CD4-positive, alpha-beta T cell (primary cell): ENCODE measurements at places on chromosomes 1 and 21.

GRCh38 chr1:90850181-90850897 is 133.2 kb upstream of the BARHL2 start:
- DNase-seq, result no peak

DNA sequence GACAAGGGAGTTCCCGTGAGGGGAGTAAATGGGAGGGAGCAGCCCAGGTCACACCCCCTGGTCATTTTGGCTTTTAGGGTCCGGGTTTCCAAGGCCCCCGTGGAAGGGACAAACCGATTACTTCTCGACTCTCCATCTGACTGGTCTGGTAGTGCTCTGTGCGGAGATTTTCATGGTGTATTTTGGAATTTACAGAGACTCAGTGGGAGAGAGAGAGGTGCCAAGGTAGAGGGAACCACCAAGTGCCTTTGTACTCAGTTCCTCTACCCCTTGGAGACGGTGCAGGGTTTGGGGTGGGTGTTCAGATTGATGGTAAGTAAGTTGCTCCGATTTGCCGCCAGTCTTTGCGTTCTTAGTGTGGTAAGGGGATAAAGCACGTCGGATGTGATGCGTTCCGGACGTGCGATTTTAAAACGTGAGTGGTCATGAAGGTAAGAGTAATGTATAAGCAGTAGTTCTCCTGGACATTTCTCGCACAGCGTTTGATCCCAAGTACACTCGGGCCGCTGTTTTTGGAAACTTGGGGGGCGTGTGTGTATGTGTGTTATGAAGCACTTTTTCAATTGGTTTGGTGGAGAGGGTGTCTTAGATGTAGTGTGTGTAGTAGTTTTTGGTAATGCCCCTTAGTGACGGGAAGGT is 682 bp downstream of the SUCO start:
- peak; percentile 68 for DNase-seq

GRCh38 chr1:173779936-173780335 is 44.5 kb upstream of the DARS2 start:
- no peak for DNase-seq

DNA sequence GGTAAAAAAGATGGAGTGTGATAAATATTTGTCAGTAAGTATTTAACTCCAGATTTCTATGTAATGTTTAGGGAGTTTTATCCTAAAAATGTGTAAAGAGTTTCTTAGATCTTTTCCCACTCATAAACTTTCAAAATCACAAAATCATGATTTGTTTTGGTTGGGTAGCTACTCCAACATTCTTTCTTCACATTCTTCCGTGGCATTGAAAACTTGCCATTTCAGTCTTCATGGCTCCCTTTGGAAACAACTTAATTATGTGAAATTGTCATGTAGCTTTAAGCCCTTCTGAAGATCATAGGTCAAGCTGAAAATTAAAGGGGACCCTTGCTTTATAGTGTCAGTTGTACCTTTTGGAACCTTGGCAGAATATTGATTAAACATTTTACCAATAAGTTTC is 73.2 kb downstream of the ADGRL2 start:
- DNase-seq, result no peak

DNA sequence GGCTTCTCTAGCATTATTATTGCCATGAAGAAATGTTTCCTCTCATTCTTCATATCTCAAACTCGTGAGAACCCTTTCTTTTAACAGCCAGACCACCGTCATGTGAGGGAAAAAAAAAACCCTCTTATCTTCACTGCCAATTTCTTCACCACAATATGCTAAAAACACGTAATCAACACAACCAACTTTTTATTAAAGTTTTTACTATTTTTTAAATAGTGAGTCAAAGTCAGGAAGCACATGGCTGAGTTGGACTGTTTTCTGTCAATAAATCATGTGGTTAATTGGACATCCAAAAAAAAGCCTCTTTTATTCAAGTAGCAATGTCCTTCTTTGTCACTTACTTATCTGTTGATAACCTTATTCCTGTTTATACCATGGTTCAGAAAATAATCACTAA is 55.9 kb upstream of the SAMD13 start:
- DNase-seq, result no peak

DNA sequence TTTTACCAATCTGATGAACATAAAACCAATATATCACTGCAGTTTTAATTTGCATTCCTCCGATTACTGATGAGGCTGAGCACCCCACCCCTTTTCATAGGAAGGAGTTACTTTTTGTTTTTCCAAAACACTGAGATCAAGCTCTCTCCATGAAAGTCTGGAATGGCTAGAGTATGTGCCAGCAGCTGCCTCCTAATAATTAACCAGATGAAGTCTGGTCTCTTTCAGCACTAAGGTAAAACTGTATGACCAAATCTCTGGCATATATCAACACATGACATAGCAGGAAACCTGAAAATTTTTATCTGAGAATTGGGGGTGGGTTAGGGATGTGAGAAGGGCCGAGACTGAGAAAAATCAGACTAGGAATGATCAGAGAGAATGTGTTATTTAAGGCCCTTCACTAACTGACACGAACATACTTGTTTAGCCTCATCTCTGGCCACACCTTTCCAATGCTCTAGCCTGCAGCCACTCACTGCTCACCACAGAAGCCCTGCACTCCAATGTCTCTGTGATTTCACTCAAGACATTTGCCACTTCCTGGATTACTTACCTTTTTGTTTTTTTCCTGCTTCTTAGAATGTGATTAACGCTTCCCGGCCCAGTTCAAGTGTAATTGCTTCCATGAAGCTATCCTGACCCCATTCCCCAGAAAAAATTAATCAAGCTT is 34.7 kb downstream of the WASF2 start:
- DNase-seq, result peak; percentile 40

- peak; percentile 16 for DNase-seq
Observed at GRCh38 chr1:30232288-30232899, 491.0 kb downstream of the MATN1 start.

GRCh38 chr1:100780814-100781213 is 61.3 kb downstream of the VCAM1 start:
- DNase-seq, result no peak

DNA sequence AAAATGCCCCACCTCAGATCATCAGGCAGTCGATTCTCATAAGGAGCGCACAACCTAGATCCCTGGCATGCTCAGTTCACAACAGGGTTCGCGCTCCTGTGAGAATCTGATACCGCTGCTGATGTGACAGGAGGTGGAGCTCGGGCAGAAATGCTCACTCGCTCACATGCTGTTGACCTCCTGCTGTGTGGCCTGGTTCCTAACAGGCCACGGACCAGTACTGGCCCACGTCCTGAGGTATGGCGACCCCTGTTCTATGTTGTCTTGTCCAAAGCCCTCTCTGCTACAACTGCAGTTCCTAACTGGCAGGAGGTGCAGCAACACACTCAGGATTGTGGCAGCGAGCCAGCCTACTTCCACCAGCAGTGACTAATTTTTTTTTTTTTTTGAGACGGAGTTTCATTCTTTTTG is 70.6 kb downstream of the CLSTN1 start:
- no peak for DNase-seq

DNA sequence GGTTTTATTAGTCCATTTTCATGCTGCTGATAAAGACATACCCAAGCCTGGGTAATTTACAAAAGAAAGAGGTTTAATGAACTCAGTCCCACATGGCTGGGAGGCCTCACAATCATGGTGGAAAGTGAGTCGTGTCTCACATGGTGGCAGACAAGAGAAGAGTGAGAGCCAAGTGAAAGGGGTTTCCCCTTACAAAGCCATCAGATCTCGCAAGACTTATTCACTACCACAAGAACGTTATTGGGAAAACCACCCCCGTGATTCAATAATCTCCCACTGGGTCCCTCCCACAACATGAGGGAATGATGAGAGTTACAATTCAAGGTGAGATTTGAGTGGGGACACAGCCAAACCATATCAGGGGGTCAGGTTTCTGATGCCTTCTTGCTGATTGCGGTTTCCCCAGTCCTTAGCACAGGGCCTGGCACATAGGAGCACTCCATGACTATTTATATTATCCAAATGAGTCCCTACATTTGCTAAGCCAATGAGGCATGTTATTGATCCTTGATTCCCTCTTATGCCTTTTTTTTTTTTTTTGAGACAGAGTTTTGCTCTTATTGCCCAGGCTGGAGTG is 35.3 kb upstream of the PAXBP1 start:
- no peak for DNase-seq

DNA sequence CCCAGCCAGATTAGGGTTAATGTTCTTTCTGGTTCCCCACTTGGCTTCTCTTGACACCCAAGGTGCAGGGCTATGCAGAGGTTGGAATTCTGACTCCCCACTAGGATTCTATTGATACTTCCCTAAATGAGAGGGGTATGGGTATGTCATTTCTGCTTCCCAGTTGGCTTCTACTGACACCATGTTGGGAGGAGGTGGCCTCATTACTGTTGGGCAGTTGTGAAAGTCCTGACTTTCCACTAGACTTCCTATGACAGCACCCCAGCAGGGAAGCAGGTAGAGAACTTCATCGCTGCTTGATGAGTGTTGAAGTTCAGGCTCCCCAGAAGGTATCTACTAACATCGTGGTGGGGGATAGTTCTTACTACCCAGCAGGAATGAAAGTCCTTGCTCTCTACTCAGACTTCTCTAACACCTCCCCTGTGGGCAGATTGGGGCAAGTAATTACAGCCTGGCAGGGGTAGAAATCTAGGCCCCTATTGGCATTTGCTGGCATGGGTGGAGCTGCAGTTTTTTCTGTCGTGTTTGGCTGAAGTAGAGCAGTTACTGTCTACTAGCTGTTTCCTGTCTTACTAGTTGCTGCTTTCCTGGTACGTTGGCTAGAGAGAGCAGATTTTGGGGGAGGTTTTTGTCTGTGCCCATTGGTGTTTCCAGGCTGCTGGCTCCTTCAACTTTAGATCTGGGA is 41.5 kb downstream of the ZYG11B start:
- no peak for DNase-seq

- DNase-seq, result no peak
Observed at GRCh38 chr1:51693419-51694155, 76.7 kb downstream of the OSBPL9 start.

DNA sequence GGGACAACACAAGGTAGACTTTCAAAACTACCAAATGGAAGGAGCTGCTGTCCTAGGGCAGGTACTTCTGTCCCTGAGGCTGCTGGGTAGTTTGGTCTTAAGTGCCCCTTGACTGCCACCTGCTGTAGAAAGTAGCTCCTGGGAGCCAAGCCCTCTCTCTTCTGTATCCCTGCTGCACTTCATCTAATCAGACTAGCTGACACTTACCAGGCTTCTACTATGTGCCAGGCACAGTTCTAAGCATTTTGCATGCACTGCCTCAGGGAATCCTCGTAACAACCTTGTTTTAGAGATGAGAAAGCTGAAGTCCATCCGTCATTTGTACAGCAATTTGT is 15.9 kb upstream of the SRSF4 start:
- DNase-seq, result peak; percentile 24

GRCh38 chr1:28822799-28823198 is 10.8 kb downstream of the OPRD1 start:
- no peak for DNase-seq

DNA sequence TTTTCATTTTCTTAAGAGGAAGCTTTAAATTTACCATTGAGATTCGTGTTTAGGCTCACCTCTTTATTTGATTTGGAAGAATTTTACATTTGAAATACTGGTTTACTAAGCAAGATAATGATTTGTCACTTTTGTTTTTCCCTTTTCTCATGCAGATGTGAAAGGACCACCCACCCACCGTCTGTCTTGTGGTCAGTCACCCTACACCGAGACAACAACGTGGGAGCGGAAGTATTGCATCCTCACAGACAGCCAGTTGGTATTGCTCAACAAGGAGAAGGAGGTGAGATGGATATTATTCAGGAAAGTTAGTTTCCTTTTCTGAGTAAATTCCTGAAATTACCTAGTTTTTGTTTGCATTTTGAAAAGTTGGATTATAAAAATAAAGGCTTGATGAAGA is 189.5 kb downstream of the RASAL2 start:
- DNase-seq, result no peak
